ENCODE measurements at places on chromosomes 4 and X.

DNA sequence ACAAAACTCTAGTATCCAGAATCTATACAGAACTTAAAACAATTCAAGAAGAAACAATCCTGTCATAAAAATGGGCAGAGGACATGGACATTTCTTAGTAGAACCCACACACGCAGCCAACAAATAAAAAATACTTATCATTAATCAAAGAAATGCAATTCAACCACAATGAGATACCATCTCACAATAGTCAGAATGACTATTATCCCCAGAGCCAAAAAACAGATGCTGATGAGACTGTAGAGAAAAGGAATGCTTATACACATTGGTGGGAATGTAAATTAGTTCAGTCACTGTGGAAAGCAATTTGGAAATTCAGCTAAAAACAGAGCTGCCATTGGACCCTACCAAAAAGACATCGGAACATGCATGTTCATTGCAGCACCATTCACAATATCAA lies 37.9 kb downstream of the RAB40AL start:
- no peak for DNase-seq

DNA sequence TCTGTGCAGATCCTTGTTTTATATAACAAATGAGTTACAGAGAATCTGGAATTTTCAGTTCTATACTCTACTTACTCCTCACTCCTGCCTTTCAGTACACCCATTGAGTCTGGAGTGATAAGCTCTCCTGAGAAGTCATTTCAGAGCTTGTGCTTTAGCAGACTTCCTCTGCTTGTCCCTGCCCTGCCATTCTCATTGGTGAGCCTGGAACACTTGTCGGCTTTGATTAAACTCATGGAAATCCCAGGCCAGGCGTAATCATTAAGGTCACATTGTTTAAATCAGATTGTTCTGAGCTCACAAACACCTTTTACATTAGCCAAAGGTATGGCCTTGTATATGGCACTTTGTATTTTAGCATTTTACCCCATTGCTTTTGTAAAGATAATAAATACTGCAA lies 102.7 kb downstream of the CNKSR2 start:
- DNase-seq: no peak

- no peak for DNase-seq
Measured at GRCh38 chrX:53440621-53441517, 6.7 kb upstream of the HSD17B10 start.

DNA sequence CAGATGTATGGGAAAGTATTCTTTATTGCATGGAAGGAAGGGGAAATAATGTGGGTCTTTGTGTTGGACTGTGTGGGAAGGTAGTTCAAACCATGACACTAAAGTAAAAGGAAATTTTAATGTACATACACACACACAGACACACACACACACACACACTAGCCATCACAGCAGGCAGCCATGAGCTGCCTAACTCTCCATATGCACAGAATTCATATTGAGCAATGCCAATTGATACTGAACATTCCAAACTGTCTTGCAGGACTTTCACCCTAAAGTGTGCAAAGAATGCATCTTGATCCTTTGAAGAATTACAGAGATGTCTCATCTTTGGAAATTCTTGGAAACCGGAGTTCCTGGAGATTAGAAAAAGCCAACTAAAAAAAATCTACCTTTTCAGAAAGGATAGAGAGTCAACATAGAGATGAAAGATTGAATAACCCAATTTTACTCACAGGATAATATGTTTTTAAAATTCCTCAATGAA lies 120.6 kb upstream of the MBNL3 start:
- no peak for DNase-seq

GRCh38 chr4:140151699-140152012 lies 2.3 kb downstream of the MAML3 start:
- no peak for DNase-seq

GRCh38 chrX:46216406-46216805 lies 328.8 kb downstream of the ZNF674 start:
- no peak for DNase-seq

DNA sequence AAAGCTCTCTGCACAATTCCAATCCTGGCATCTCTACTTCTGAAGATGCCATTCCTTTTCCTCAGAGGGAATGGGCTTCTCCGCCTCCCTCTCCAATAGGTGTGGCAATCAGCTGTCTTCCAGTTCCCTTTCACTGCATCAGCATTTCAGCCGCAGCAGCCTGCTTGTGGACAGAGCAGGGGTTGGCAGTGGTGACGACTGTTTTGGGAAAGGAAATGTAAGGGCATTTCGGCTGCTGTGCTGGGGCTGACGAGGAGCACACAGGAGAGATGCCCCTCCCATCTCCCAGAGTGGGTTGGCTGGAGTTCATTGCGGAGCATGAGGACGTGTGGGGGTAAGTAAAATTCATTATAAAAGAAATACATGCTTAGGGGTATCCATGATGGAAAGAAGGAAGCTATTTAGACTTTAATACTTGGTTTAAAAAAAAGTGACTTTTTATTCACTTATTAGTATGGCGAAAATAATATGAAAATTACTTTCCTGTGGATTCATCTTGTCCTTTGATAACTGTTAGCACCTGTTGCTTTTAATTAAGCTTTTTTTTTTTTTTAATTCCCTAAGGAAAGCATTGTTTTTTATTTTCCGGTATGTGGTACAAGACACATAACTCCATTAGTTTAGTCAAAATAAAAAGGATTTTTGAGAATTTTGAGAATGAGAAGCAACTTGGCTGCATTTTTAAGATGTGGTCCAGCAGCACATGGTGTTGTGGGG lies at the start of gene LIMCH1:
LIMCH1 (plus strand) TSS at position 141 of the 717 bp plus-strand sequence. CDS start 67,839 bp downstream, outside the sequence.
- DNase-seq: no peak

GRCh38 chr4:160238790-160239189 lies 1135.9 kb downstream of the RAPGEF2 start:
- DNase-seq: no peak

DNA sequence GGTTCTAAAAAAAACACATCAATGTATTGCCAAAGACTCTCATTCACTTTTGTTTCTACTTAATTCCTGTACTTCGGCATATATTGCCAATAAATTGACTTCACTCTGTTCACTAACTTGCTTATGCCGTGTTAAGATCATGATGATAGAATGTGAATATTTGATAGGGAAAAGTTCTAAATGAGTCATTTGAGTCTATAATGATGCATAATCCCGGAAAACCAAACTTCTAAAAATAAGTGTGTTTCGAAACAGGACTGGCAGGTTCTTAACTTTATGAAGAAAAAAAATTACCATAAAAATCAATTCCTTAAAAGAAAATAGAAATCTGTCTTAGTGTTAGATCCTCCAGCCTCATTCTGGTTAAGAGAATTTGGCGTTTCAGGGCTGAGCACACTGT lies 387.5 kb upstream of the FTHL17 start:
- DNase-seq: no peak

DNA sequence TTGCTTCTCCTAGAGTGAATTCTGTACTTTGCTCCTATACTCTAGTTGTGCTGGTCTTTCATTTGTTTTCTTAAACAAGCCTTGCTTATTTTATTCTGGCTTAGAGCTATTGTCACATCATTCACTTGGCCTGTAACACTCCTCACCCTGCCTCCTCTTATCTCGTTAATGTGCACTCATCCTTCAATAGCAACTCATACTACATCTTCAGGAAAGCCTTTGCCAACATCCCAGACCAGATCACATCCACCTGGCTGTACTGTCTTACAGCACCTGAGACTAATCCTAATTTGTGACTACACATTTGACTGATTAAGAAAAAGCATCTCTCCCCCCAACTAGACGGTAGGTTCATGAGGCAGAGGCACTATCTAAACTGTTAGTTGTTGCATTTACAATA lies 80.8 kb downstream of the SLC7A11 start:
- no peak for DNase-seq

- DNase-seq: no peak
Measured at GRCh38 chr4:165010991-165011390, 20.8 kb upstream of the TRIM60 start.

- no peak for DNase-seq
Measured at GRCh38 chr4:74054483-74055047, 16.1 kb upstream of the CXCL3 start.

Measured in stimulated activated effector memory CD8-positive, alpha-beta T cell treated with anti-CD3 and anti-CD28 coated beads, Interleukin-12 subunit alpha, Interleukin-12 subunit beta, amount 100 ng/mL, for 72 hours (primary cell).